Mucosa of gallbladder (tissue), 1 donor: ENCODE measurements at places on chromosomes 12 and 14. TPM values are rescaled to one million over a fixed set of nuclear protein-coding genes. Genes with fewer than 3 reads are reported as not detected.

ZNF705A gene
- total RNA-seq: not detected

GRCh38 chr14:23360496-23360895 lies 4.5 kb downstream of the EFS start:
- DNase-seq: no peak

RIN3 gene
- total RNA-seq: 33.7 TPM

GPR132 gene
- total RNA-seq: 3.7 TPM

MYBPC1 gene
- total RNA-seq: 0.55 TPM

DNA sequence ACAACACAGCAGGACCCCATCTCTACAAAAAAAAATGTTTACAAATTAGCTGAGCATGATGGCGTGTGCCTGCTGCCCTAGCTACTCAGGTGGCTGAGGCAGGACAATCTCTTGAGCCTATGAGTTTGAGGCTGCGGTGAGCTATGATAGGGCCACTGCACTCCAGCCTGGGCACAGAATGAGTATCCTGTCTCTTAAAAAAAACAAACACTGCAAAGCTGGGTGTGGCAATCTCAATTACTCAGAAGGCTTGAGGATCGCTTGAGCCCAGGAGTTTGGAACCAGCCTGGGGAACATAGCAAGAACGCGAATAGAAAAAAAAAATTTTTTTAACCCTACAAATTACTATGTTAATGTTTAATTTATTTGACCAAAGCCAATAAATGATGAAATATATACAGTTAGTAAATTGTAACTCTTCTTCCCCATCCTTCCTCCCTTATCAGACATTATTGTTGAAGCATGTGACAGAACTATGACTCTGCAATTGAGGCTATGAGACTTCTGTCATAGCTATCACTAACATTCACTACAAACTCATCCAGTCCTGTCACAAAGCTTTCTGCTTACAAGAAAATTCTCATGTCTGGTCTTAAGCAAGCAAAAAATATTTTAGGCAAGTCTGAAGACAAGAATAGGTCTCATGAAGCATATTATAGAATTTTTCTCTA lies 9.8 kb downstream of the BTBD7 start:
- DNase-seq: no peak

GRCh38 chr12:89176676-89177075 lies 175.6 kb downstream of the DUSP6 start:
- DNase-seq: no peak

GRCh38 chr14:39432619-39433451 lies 602 bp upstream of the FBXO33 start:
- peak; percentile 91 for DNase-seq

GRCh38 chr12:82593901-82594396 lies 92.8 kb upstream of the TMTC2 start:
- no peak for DNase-seq

P2RX2 gene
- total RNA-seq: not detected
